CD4-positive, alpha-beta memory T cell (primary cell): ENCODE measurements at places on chromosomes 3 and 15. TPM values are rescaled to one million over a fixed set of nuclear protein-coding genes. Genes with fewer than 3 reads are reported as not detected.

DNA sequence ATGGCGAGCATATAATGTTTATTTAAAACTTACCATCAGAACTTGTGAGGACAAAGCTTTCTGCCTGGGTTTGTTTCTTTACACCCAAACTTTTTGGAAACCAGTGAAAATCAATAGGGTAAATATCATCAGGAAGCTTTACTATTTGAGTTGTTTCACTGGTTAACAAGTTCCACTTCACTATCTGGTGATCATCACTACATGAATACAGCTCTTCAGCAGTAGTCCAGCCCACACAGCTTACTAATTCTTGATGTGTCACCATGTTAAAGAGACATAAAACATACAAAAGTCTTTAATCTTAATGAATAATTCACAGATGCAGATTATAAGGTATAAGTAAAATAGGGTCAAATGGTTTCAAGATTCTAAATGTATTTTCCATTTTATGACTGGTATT lies 17.6 kb downstream of the IFT80 start:
- H3K27me3 ChIP-seq = no peaks in the 10 kb centered on the region
- H3K4me3 ChIP-seq = no peak overlapping the region
- H3K27ac ChIP-seq = no peak overlapping the region
- no peaks in the 10 kb centered on the region for H3K4me1 ChIP-seq
- no peaks in the 10 kb centered on the region for H3K36me3 ChIP-seq

DNA sequence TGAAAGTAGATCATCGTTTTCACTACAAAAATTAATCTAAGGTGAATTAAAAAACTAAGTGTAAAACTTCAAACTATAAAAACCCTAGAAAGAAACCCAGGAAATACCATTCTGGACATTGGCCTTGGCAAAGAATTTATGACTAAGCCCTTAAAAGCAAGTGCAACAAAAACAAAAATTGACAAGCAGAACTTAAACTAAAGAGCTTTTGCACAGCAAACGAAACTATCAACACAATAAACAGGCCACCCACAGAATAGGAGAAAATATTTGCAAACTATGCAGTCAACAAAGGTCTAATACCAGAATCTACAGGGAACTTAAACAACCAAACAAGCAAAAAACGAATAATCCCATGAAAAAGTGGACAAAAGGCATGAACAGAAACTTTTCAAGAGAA lies 302.0 kb downstream of the CHST2 start:
- no peaks in the 10 kb centered on the region for H3K27me3 ChIP-seq
- H3K4me3 ChIP-seq = no peak overlapping the region
- H3K4me1 ChIP-seq = no peaks in the 10 kb centered on the region
- H3K36me3 ChIP-seq = no peaks in the 10 kb centered on the region

GRCh38 chr3:4866866-4867265 lies 112.4 kb upstream of the BHLHE40 start:
- no peaks in the 10 kb centered on the region for H3K27me3 ChIP-seq
- peaks cover 36% of the 10 kb centered on the region for H3K4me1 ChIP-seq
- no peak overlapping the region for H3K4me3 ChIP-seq
- H3K27ac ChIP-seq = peak overlapping the region; percentile 83

DNA sequence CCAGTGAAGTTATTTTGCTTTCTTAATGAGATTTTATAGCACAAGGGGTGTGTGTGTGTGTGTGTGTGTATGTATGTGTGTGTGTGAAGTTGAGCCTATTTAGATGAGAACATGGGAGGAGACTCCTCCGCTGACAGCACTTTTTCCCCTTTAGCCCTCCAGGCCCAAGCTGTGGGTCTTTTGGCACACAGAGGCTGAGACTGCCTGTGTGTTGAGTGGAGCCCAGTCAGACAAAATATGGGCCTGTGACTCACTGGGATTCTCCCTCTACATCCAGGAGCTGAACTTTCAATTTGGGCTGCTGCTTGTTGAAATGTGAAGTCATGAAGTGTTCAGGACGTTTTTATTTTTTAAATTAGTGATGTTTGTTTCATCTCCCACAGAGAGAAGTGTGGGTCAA lies 108.0 kb downstream of the MFSD1 start:
- H3K4me3 ChIP-seq = no peak overlapping the region
- H3K27ac ChIP-seq = no peak overlapping the region
- no peaks in the 10 kb centered on the region for H3K36me3 ChIP-seq
- no peak for DNase-seq
- no peaks in the 10 kb centered on the region for H3K27me3 ChIP-seq
- H3K4me1 ChIP-seq = no peaks in the 10 kb centered on the region

DNA sequence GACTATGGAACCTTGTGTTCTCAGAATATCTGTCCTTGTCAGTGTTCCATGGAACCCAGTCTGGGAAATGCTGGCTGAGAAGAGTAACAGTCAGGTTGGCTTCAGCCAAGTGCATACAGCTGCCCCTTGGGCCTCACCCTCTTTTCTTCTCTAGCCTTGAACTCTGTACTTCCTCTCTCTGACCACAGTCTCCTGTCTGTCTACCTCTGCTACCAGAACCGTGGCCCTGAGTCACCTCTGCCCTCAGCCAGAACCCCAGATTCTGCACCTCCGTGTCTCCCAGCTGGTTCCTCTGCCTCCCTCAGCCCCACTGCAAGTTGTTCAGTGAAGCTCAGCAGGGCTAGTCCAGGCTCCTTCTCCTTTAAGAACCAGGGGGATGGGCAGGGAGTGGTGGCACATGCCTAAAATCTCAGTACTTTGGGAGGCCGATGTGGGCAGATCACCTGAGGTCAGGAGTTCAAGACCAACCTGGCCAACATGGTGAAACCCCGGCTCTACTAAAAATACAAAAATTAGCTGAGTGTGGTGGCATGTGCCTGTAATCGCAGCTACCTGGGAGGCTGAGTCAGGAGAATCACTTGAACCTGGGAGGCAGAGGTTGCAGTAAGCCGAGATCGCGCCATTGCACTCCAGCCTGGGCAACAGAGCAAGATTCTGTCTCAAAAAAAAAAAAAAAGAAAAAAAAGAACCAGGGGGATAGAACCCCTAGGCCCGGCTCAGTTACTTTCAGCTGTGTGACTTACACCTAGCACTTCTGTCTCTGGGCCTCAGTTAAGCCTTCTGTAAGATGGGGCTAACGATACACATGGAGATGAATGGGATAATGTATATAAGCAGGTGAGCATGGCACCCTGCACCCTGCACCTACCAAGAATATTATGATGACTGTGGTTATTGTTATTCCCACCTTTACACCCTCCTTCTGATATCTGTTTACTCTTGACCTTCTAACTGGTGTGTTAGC lies 24.3 kb upstream of the TATDN2 start:
- H3K27ac ChIP-seq = no peak overlapping the region
- no peaks in the 10 kb centered on the region for H3K27me3 ChIP-seq
- peaks cover 72% of the 10 kb centered on the region for H3K4me1 ChIP-seq
- H3K36me3 ChIP-seq = peaks cover 10% of the 10 kb centered on the region
- H3K4me3 ChIP-seq = no peak overlapping the region

The LSAMP gene
- total RNA-seq = not detected

The RTP3 gene
- total RNA-seq = not detected

The COL6A5 gene
- total RNA-seq = not detected

DNA sequence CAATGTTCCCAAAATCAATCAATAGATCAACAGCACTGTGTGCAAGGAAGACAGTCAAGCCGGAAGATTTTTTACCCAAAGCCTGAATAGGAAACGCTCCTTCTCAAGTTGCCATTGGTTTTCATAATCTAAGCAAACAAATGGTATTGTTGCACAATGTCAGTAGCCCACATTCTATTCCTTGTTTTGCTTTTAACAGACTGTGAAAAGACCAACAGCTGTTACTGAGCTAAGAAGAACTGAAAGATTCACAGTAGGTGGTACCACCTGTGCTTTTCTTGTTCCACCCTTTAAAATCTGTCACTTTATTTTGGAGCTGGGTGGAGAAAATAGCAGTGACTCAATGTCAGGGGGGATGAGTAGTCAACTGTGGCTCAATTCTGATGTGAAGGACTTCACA lies 357.5 kb upstream of the CADM2 start:
- H3K36me3 ChIP-seq = no peaks in the 10 kb centered on the region
- no peak for DNase-seq
- H3K27me3 ChIP-seq = no peaks in the 10 kb centered on the region
- H3K4me1 ChIP-seq = no peaks in the 10 kb centered on the region
- H3K27ac ChIP-seq = no peak overlapping the region

The NR2C2 gene
- total RNA-seq = 103 TPM

DNA sequence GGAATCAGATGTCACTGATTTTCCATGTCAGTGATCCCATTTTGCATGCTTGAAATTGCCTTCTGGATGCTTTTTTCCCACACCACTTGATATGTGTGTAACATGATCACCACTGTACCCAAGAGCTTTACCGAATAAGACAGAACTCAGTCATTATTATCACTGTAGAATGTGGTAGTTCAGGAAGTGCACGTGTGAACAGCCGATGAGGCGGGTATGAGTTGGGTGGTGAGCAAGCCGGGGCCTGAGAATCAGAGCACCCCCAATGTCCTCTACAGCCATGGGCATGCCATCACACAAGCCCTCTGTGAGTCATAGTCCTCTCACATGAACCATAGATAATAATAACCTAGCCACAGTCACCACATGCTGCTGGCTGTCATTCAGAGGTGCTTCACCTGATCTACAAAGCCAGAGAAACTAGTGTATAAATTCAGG lies 470.8 kb downstream of the SOX2 start:
- H3K4me1 ChIP-seq = no peaks in the 10 kb centered on the region
- DNase-seq = no peak
- H3K4me3 ChIP-seq = no peak overlapping the region
- no peaks in the 10 kb centered on the region for H3K36me3 ChIP-seq
- no peak overlapping the region for H3K27ac ChIP-seq
- H3K27me3 ChIP-seq = no peaks in the 10 kb centered on the region

DNA sequence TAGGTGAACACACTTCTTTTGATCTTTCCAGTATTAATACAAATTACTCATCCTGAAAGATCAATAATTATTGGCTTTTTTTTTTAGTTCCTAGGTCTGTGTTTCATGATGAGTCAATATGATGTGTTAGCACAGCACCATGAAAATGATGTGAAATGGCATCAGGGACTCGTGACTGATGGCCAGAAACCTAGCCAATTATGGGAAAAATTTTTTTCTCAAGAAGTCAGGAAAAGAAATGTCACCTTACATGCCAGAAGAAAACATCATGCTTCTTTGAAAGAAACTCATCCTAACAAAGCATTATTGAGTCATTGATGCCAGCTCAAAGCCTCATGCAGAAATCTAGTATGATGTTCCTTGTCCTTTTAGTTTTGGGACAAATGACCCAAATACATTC lies 468.3 kb upstream of the CBLB start:
- H3K4me3 ChIP-seq = no peak overlapping the region
- peaks cover 61% of the 10 kb centered on the region for H3K4me1 ChIP-seq
- no peak for DNase-seq
- H3K27me3 ChIP-seq = no peaks in the 10 kb centered on the region
- no peak overlapping the region for H3K27ac ChIP-seq
- H3K36me3 ChIP-seq = no peaks in the 10 kb centered on the region

DNA sequence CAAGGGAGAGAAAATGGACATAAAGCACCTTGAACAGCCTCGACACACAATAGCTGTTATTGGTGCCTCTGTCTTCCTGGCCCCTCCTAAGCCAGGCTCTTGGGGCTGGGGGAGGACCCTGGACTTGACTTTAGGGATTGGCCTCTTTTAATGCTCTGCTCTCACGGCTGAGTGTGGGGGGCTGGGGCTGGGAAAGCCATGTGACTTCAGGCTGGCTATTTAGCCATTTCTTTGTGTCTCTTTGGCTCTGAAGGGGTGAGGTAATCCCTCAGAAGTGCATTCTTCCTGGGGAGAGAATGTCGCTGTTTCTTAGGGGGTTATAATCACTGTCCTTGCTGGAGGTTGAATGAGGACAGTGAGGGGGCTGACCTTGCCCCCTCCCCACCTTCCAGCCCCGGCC lies 26.2 kb downstream of the MAGEF1 start:
- H3K27ac ChIP-seq = no peak overlapping the region
- H3K4me3 ChIP-seq = no peak overlapping the region
- H3K4me1 ChIP-seq = no peaks in the 10 kb centered on the region
- no peaks in the 10 kb centered on the region for H3K36me3 ChIP-seq
- H3K27me3 ChIP-seq = no peaks in the 10 kb centered on the region

DNA sequence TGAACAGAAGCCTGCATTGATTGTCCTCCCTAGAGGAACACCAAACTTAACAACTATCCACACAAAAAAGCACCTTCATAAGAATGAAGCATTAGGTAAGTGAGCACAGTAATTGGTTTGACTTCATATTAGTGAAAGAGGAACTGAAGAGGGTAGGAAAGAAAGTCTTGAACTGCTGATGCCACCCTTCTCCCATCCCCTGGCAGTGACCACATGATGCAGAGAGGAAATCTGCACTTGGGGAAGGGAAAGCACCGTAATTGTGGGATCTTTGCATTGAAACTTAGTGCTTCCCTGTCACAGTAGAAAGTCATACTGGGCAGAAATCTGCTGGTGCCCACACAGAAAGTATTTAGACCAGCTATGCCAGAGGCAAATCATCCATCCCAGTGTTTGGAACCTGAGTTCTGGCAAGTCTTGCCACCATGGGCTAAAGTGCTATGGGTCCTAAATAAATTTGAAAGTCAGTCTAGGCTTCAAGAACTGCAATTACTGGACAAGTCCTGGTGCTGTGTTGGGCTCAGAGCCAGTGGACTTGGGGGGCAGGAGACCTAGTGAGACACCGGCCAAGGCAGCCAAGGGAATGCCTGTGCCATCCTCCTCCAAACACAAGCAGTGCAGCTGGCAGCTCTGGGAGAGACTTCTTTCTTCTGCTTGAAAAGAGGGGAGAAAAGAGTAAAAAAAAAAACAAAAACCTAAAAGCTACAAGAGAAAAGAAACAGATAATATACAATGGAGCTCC lies 63.6 kb downstream of the SLC15A2 start:
- H3K4me1 ChIP-seq = no peaks in the 10 kb centered on the region
- no peak overlapping the region for H3K27ac ChIP-seq
- H3K27me3 ChIP-seq = no peaks in the 10 kb centered on the region
- DNase-seq = no peak
- no peaks in the 10 kb centered on the region for H3K36me3 ChIP-seq

- no peaks in the 10 kb centered on the region for H3K4me1 ChIP-seq
- no peak overlapping the region for H3K27ac ChIP-seq
- no peak for DNase-seq
- H3K27me3 ChIP-seq = no peaks in the 10 kb centered on the region
Observed at GRCh38 chr3:56966509-56966908, 94.0 kb upstream of the SPATA12 start.

The TNIK gene
- total RNA-seq = 93.5 TPM

- no peak overlapping the region for H3K27ac ChIP-seq
- no peak for DNase-seq
- no peaks in the 10 kb centered on the region for H3K27me3 ChIP-seq
Observed at GRCh38 chr3:161265916-161266571, 44.9 kb downstream of the NMD3 start.

GRCh38 chr3:113664523-113665094 lies 31.8 kb downstream of the USF3 start:
- no peak for DNase-seq
- H3K4me3 ChIP-seq = no peak overlapping the region
- no peaks in the 10 kb centered on the region for H3K27me3 ChIP-seq
- H3K4me1 ChIP-seq = peaks cover 10% of the 10 kb centered on the region

- DNase-seq = no peak
- no peak overlapping the region for H3K4me3 ChIP-seq
Observed at GRCh38 chr3:183777016-183777618, 48.3 kb downstream of the MAP6D1 start.

- H3K27me3 ChIP-seq = no peaks in the 10 kb centered on the region
- peak; percentile 50 for DNase-seq
- peak overlapping the region; percentile 98 for H3K27ac ChIP-seq
- peaks cover 15% of the 10 kb centered on the region for H3K36me3 ChIP-seq
- peaks cover 43% of the 10 kb centered on the region for H3K4me1 ChIP-seq
Observed at GRCh38 chr3:170180079-170180907, 1.2 kb downstream of the PHC3 start.
